ENCODE measurements at places on chromosomes 2 and 18.
A peak's percentile ranks its signal among the peaks of the same experiment; 100 is the strongest.

GRCh38 chr2:132420816-132421805 is 4.5 kb downstream of the GPR39 start:
- no peak for DNase-seq

DNA sequence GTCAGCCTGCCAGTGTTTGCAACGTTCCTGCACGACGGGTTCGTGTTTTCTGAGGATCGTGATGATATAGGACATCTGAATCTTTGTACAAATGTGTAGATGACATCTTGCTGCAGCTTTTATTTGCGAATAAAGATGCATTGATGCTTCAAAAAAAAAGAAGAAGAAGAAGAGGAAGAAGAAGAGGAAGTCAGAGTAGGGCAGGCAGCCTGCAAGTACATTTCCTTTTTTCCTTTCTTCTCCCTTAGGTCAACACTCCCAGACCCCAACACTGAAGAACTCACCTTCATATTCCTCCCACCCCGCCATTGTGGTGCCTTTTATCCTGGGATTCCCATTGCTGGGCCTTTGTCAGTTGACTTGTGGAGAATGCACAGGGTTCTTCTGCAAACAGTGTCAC is 91.5 kb downstream of the FHOD3 start:
- no peak for DNase-seq

- DNase-seq = no peak
These were observed 6.4 kb downstream of the RAB31 start for GRCh38 chr18:9714266-9715087.

DNA sequence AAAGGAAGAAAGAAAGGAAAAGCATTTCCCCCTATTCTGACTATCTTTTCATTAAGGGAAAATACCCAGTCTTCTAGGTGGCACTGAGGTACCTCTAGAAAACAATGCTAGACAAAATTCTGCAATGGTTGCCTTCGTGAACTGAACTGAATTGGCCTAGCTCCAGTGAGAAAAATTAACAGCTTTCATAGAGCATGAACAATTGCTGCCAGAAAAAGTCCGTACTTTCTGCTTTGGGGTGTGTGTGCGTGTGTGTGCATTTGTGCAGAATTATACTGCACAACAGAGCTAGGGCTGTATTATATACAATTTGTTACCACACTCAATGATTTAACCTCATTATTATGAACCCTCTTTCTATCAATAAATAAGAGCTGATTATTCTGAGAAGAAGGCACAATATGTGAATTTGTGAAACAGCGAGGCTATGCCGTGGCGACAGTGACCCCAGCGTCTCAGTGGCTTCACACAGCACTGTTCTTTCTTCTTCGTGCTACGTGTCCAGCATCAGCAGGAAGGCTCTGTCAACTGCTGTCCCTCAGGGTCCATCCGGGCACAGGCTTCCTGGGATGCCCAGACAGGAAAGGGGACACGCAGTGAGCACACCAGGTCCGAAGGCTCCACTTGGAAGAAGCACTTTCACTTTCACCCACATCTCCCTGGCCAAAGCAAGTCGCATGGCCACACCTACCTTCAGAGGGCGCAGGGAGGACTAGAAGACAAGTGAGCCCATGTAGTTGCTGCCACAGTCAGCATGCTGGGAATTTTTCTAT is 47.5 kb downstream of the PTGR3 start:
- DNase-seq = no peak

DNA sequence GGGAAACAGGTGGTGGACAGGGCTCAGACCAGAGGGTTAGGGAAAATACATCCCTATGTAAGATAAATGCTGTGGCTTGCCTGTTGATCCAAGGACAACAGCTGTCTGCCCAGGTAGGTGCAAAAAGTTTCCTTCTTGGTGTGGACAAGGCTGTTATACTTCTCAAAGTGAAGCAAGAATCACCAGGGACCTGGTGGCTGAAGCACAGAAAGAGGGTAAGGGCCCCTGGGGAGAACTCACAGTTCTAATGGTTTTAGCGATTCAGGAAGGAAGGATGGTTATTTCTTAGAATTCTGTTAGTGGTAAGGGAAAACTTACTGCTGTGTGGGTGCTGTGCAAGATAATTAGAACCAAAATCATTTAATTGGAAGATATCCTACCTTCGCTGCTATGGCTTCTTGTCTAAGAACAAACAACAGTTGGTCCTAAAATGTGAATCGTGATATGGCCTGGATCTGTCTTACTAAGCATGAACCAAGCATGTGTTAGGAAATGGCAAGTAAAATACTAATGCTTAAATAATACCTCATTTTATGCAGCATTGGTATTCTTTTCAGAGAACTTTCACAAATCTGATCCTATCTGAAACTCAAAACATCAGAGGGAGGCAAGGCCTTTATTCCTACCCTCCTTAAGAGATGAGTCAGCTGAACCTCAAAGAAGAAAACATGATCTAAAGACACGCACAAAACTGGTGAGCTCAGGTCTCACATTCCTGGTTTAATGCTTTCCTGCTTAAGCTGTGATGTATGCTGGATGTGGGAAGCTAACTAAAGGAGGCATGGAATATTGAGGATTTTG is 159.2 kb upstream of the THUMPD2 start:
- DNase-seq = no peak

DNA sequence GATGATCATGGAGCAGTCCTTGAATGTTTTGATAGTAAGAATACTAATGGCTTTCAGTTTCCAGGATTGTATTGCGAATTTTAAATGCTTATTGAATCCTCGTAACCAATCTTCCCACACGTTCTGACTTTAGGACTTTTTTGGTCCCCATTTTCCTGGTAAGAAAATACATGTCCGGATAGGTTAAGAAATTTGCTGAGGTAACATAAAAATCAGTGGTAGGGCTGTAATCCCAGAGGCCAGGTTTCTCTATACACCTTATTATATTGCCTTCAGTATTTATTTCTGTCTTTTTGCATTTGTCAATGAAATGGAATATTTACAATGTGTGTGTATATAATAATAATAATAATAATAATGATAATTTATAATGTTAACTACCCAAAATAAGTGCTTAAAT is 603.2 kb downstream of the TMEM182 start:
- DNase-seq = no peak

DNA sequence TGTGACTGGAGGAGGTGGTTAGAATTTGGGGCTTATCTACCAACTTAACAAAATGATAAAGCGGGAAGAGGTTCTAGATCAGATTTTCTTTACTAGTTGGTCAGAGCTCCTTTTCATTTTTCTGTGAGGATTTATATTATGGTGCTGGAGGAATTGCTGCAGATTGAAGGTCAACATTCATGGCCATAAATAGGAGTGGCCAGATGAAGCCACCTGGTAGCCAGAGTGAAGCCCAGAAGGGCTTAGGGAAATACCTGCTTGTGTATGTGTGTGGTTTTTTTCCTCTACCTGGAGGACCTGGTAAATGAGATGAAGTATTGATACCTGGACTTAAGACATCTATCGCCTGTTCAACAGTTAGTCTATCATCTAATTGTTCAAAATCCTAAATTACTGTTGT is 122.9 kb upstream of the MSTN start:
- DNase-seq = no peak

GRCh38 chr18:76518123-76518859 is 23.2 kb upstream of the ZNF516 start:
- no peak for DNase-seq

DNA sequence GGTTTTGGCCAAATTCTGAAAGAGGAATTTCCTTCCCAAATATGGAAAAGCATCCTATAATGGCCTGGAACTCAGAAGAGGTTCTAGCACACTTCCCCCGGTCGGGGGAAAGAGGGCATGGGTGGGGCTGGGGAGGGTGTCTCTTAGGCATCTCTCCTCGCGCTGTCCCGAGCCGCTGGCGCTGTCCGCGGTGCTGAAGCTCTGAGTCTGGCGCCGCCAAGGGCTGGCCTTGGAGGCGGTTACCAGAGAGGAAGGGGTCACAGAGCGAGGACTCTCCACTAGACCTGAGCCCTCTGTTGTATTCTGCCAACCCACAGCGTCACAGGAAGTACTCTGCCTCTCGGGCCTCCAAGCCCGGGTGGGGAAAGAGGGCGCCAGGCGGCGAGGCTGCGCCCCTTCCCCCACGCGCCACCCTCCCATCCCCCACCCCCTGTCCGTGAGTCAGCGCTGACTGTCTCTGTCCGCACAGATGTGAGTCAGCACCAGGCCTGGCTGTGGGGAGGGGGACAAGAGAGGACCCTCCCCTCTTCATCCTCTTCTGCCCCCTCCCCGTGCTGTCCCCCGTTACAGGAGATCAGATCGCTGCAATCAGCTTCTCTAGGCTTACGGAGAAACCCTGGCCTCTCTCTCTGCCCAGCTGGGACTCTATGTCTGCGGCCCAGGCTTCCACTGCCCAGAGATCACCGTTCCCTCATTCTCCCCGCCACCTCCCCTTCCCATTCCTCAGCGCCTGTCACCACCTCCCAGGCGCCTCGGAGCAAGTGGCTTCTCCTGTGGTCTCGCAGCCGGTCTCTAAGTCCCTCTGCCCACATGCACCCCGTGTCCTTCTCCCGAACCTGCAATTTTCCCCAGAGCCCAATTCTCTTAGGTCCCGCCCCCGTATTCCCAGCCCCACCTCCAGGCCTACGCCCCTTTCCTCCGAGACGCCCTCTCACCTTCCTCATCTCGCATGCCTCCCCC is 779 bp downstream of the PTPRN start:
- DNase-seq = peak; percentile 49

DNA sequence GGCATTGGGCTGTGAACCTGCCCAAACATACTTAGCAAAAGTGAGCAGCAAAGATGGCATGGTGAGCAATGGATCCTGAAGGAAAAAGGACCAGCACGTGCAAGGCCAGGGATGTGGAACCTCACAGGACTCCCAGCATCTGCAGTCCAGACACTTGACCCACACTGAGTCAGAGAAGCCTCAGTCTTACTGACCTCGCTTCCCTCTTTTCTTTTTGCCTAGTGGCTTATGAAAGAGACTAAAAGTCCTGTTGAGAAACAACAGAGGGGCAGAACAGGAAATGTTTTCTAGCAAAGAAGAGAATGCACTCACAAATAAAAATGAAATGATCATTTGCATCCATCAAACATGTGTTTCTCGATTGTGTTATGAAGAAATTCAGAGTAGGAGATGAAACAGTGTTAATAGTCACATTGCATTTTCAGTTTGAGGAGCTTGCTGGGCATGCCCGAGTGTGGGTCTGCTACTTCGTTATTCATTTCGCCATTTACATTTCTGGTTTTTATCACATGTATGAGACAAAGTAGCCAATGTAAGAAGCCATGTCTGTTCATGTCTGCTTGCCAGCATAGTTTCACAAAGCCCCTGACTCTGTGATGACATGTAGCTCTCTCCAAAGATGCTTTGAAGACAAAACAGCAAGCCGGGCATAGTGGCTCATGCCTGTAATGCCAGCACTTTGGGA is 118.4 kb downstream of the INO80D start:
- DNase-seq = no peak

DNA sequence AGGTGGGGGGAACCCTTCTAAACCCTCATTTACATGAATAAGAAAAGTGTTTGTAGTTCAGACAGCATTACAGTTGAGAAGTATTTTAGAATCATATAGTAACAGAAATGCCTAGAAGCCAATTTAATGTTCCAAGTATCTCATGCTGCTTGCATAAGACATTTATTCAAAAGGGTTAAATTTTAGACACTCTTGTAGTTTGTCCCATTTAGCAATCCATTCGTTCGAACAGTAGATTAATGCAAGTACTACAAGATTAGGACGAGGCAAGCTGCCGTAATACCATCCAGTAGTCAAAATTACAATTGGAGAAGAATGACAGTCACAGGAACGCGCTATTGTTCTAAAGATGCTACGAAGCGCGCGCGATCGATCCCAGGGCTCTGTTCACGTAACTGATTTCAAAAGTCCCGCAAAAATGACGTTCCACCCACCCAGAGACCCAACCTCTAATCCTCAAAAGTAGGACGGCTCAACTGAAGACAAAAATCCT is 1.2 kb downstream of the TMEM237 start:
- no peak for DNase-seq

GRCh38 chr2:24016853-24017703 is 7.2 kb downstream of the MFSD2B start:
- DNase-seq = no peak

- DNase-seq = no peak
These were observed 7.1 kb upstream of the CYS1 start for GRCh38 chr2:10087360-10087759.

- DNase-seq = no peak
These were observed 456.7 kb downstream of the SOX11 start for GRCh38 chr2:6148882-6149281.

DNA sequence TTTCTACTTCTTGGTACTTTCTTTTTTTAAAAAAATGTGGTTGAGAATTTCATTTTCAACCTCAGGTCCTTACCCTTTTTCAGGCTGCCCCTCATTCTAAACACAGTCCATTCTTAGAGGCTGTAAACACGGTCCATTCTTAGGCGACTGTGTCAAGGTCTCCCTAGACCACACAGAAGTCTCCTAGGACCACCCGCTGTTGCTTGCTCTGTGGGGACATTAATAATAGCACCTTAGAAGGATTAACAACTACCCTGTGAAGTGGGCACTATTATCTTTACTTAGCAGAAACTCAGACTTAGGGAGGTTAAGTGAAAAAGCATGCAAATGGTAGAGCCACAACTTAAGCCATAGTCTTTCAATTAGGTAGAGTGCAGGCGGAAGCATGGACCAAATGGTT is 91.7 kb downstream of the RBMS1 start:
- no peak for DNase-seq

DNA sequence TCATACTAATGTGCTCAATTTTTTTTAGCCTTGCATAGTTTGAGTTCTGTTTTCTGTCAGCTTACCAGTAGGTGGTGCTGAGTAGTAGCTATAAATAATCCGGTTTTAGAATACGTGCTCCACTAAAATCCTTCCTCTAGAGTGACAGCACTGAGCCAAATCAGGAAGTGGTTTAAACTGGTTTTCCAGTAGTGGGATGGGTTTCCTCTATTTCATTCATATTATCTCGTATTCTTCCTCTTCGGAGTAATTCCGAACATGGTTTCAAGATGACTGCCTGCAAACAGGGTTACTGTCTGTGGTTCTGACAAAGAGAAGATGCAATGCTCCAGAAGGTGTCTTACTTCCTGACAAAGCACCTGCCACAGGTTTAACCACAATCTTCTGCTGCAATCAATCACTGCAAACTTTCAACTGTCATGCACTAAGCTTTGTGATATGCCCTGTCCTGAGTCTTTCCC is 496.9 kb upstream of the VRK2 start:
- DNase-seq = no peak

- DNase-seq = no peak
These were observed 26.7 kb downstream of the ITGA4 start for GRCh38 chr2:181483876-181484275.

GRCh38 chr2:161238560-161239325 is 69.5 kb upstream of the PSMD14 start:
- peak; percentile 51 for DNase-seq

All from stimulated activated CD4-positive, alpha-beta T cell treated with anti-CD3 and anti-CD28 coated beads, Interleukin-1b, Interleukin-23, amount 100 ng/mL, for 24 hours (primary cell).